ENCODE measurements at places on chromosomes 13 and 19.

DNA sequence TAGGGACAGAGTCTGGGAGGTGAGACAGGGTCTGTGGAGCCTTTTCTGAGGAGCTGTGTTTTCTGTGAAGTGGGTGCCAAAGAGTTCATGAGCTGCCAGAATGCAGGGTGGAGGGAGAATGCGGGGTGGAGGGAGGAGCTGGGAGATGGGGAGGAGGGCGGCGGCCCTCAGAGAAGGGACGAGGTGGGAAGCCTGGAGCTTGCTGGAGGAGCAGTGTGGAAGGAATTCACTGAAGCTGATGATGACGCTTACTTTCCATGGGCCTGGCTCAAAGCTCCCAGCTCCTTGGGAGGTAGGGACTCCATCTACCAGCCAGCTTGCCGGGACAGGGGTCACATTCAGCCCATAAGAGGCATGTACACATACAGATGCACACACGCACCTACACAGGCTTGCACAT, 62.5 kb downstream of the MCF2L start:
- DNase-seq: no peak

DNA sequence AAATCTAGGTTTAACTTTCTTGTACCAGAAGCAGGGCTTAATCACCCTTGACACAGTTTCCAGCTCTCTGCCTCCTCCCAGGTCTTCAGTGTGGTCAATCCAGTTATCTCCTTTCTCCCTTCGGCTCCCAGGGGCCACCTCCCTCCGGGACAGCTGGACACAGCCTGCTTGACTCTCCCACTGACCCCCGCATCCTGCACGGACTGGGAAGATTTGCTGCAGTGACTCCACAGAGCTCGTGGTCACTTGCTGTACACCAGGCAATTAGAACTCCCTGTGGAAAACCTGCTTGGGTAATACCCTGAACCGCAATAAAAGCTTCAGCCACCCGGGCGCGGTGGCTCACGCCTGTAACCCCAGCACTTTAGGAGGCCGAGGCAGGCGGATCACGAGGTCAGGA, 116.5 kb downstream of the NUFIP1 start:
- no peak for DNase-seq

DNA sequence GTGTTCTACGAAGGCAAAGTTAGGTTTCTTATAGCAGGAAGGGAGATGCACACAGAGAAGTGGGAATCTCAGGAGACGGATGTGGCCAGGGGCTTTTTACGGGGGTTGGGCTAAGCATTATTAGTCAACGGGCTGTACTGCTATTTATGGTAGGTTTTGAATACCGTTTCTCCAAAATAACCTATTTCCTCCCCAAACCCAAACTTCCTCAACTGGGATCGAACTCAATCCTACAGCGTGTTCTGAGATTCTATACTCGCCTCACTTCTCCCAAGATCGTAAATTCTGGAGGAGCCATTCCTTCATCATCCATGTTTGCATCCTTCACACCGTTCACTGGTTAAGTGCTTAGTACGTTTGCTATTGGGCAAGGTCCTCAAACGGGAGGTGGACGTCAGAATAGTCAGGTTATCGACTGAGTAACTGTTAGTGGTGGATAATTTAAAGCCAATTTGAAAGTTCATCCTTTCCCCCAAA, 1.2 kb upstream of the TRIM13 start:
- no peak for DNase-seq

DNA sequence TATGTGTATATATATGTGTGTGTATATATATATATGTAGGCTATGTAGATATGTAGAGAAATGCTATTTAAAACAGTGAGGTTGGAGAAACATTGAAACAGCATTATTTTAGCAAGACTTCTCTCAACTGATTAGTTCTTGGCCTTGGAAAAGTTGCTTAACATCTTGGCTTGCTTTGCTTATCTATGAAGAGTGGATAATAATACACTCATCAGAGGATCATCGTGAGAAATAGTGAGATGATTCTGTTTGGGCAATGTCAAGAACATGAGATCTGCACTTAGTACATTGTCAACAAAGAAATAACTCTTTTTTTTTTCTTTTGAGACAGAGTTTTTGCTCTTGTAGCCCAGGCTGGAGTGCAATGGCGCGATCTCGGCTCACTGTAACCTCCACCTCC, 128.3 kb downstream of the KLF5 start:
- no peak for DNase-seq

GRCh38 chr13:99363949-99364348, 56.8 kb upstream of the GPR183 start:
- no peak for DNase-seq

DNA sequence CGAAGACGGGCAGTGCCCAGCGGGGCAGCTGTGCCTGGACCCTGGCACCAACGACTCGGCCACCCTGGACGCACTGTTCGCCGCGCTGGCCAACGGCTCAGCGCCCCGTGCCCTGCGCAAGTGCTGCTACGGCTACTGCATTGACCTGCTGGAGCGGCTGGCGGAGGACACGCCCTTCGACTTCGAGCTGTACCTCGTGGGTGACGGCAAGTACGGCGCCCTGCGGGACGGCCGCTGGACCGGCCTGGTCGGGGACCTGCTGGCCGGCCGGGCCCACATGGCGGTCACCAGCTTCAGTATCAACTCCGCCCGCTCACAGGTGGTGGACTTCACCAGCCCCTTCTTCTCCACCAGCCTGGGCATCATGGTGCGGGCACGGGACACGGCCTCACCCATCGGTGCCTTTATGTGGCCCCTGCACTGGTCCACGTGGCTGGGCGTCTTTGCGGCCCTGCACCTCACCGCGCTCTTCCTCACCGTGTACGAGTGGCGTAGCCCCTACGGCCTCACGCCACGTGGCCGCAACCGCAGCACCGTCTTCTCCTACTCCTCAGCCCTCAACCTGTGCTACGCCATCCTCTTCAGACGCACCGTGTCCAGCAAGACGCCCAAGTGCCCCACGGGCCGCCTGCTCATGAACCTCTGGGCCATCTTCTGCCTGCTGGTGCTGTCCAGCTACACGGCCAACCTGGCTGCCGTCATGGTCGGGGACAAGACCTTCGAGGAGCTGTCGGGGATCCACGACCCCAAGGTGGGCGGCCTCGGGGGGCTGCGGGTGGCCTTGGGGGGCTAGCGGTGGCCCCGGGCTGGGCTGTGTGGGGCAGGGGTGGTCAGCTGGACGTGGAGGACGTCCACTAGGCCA, 4.8 kb downstream of the GRIN3B start:
- DNase-seq: no peak

DNA sequence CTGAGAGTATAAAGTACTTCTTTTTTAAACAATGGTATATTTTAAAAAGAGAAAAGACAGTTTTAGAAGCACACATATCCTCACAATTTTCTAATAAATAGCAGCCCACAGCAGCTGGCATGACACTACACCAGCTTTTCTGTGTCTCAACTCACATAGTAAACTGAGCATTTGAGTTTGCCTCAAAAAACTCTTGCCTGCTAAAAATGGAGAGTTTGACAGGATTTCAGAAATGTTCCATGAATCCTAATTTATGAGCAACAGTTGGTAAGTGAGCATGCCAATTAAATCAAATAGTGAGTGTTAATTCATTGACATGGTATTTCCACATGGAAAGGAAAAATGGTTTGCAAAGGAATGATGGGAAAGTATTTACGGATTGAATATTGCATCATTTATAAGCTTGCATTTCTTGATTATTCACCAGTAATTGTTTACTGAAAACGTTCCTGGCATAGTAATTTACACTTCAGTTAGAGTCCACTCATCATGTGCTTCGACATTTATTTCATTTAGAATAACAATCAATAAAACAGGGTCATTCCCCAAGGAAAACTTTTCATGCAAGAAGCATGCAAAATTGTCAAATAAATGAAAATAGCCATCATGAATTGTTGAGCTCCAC, 323.0 kb downstream of the EFNB2 start:
- DNase-seq: no peak

DNA sequence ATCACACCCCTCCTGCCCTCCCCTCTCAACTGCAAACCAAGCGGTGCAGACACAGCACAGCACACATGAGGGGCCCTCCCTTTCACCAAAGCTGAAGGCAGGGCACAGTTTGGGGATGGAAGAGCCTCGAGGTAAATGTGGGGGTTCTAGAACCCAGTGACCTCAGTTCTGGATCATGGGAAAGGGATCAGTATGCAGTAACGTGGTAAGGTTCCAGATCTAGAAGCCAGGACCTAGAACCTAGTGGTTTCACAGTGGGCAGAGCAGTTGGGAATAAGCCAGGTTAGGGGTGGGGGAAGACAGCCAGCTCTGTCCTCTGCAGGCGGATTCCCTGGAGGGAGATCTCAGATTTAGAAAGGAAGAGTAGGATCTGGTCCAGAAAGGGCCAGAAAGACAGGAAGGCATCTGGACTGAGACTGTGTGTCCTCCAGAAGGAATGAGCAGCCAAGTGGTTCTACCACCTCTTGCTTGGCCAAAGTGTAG, 3.1 kb downstream of the FTL start:
- no peak for DNase-seq

DNA sequence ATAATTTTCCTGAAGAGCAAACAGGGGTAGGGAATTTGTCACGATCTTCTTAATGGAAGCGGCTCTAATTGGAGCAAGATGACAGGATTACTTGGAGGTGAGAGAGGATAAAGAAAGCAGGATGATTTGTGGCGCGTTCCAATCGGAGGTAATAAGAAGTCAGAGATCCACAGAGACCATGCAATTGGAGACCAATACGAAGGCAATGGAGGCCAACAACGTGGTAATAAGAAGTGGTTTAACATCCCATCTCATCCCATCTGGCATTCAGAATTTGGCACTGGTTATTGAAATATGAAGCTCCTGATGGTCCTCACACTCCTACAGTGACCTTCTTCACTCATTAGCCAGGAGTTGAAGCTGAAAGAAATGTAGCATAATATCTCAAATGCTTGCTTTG, 130.6 kb downstream of the DLEU7 start:
- DNase-seq: no peak

Measured in SHP77 treated with DMSO at 0.1 percent for 48 hours (cell line).